ENCODE measurements at places on chromosomes 6 and 20. TPM values are rescaled to one million over a fixed set of nuclear protein-coding genes. Genes with fewer than 3 reads are reported as not detected.

GRCh38 chr6:148873868-148874267 lies 127.0 kb downstream of the UST start:
- DNase-seq = no peak

Gene ID4
- 39.3 TPM for total RNA-seq

GRCh38 chr20:64210656-64211369 lies 44.7 kb upstream of the PCMTD2 start:
- no peak for DNase-seq

GRCh38 chr6:144415835-144416237 lies 130.7 kb downstream of the UTRN start:
- DNase-seq = no peak

- DNase-seq = no peak
Measured at GRCh38 chr6:63529498-63529897, 42.8 kb upstream of the LOC128125822 start.

Gene PSORS1C2
- not detected for total RNA-seq

DNA sequence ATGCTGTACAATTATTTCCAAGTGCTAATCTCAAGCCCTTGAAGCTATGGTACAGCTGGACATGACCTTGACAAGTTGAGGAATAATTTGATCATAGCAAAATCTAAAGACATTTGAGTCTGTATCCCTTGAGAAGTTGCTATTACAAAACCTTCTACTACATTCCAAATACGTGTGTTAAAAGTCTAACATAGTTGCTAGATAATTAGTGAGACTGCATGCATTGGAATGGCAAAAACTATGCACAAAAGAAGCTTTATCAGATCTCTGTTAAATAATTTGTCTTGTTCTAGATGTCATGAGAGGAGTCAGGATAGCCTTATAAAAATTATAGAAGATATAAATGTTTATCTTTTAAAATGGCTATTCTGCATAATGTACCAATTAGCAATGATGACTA lies 127.8 kb downstream of the GJA1 start:
- DNase-seq = no peak

DNA sequence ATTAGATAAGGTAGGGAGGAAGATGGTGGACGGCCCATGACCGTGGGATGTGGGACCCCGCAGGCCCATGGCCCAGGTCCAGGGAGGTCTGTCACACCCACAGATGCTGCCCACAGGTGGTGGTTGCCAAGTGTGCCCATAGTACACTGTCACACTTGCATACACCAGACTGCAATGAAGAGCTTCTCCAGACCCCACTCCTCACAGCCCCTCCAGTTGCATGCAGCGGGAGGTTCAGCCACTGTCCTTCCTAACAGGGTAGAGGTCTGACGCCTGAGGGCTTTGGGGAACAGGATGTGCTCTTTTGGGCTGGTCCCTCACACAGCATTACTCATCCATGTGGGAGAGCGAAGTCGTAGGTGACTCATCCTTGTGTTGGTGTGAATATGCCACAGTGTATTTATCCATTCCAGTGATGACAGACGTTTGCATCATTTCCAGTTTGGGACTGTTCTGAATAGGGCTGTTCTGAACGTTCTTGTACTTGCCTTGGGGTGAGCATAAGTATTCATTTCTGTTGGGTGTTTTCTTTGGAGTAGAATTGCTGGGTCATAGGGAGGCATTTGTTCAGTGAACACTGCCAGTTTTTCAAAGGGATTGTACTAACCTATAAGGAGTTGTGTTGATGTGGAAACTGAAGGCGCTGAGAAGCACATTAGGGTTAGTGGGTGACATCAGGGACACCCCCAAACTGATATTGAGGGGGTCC lies 10.1 kb upstream of the PYGB start:
- DNase-seq = no peak

Gene ZNF217
- 123 TPM for total RNA-seq

GRCh38 chr20:4817230-4817671 lies 95.5 kb downstream of the PRND start:
- DNase-seq = peak; percentile 26

DNA sequence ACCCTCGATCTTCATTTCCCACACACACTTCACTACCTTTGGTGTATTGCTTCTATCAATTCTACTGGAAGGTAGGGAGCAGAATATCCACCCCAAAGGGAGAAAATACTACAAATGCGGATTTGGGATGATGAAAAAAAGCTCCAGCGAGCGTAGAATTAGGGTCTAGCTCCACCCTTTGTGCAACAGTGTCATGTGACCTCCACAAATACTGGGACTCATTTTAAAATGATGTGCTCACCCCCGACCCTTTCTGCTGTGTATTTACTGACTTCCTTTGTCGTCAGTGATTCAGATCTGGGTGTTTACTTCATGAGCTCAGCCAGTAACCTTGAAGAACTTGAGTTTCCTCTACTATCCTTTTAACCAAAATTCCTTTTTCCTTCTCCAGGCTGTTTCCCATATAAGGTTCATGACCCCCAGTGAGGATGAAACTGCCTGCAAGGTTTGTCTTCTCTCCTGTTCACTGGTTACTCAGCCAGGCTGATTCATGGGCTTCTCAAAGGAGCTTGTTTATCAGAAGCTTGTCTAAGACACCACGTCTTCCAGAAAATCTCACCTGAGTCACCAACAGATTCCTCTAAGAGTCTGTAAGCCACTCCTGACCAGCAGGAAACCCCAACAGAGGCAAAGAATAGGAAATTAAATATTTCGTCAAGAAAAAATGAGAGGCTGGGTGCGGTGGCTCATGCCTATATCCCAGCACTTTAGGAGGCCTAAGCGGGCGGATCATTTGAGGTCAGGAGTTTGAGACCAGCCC lies 39.6 kb upstream of the PAX1 start:
- DNase-seq = no peak

Gene TMC2
- total RNA-seq = not detected

DNA sequence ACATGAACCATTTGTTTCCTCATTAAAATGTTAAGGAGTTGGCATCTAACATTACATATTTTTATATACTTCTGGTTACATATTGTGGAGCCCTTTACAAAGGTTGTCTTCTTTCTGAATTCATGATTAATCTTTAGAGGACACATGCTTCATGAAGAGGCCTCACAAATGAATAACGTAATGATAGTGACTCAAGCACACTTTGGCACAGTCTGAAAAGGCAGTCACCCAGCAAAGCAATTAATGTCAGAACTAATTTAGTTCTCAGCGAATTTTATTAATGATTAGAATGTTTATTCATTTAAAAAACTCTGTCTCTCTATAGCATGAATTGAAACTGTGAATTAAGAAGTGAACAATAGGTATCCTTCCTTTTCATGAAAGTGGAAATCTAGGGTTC lies 854.2 kb downstream of the PHF3 start:
- DNase-seq = no peak

DNA sequence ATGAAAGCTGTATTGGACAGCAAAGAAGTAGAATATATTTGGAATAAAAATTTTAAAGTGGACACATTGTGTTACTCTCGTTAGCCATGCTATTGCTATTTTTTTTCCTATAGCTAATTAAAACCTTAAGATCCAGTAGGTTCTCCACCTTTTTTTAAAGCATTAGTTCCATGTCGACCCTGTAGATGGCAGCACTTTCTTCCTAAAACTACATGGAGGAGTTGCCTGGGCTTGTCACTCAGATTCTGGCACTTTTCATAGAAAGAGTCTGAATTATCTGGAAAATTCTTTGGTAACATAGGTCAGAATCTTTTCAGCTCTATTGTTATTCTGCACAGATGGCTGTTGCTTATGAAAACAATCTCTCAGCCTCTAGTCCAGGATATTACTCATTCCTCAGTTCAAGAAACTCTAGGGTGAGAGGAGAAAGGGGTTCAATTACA lies 42.0 kb upstream of the ESR1 start:
- DNase-seq = peak; percentile 79

DNA sequence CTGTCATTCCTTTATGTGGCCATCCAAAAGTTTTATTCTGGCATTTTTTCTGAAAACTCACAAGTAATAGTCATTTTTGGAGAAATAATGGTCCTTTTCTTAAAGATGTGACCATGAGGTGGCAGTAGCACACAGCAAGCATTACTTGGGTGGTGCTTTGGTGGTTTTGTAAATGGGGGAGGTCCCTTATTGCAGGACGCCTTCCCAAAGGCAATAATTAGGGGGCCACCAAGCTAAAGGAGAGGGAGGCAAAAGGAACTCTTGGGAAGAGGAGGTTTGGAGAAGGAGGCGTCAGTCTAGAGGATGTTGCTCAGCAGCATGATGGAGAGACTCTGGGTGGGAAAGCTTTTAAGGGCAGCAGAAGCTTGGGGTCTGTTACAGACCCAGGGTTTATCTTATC lies 422.6 kb upstream of the MMS22L start:
- DNase-seq = peak; percentile 60

DNA sequence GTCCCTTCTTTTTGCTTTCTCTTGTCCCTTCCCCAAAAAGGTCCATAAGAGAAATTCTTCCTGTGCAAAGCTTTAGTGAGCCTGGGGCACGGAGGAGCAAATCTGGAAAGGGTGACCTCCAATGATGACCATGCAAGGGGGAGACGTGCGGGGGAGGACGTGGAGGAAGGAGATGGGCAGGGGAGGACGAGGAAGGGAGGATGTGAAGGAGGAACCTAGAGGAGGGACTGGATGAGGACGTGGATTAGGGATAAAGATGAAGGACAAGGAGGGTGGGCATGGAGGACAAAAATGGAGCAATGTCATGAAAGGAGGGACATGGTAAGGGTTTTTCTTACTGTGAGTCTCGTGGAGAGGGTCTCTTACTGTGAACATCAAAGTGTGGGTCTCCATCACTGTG lies 139.5 kb downstream of the ERMARD start:
- DNase-seq = no peak

Gene CYP39A1
- 1.1 TPM for total RNA-seq

Gene ADTRP
- total RNA-seq = 0.32 TPM

GRCh38 chr20:19017104-19017690 lies 195.2 kb upstream of the SLC24A3 start:
- DNase-seq = peak; percentile 32

- DNase-seq = peak; percentile 84
Measured at GRCh38 chr6:82365016-82365795, 1.6 kb downstream of the TPBG start.

Gene COX4I2
- 2.0 TPM for total RNA-seq
